ENCODE measurements at places on chromosomes 13 and 19.
A peak's percentile ranks its signal among the peaks of the same experiment; 100 is the strongest.

DNA sequence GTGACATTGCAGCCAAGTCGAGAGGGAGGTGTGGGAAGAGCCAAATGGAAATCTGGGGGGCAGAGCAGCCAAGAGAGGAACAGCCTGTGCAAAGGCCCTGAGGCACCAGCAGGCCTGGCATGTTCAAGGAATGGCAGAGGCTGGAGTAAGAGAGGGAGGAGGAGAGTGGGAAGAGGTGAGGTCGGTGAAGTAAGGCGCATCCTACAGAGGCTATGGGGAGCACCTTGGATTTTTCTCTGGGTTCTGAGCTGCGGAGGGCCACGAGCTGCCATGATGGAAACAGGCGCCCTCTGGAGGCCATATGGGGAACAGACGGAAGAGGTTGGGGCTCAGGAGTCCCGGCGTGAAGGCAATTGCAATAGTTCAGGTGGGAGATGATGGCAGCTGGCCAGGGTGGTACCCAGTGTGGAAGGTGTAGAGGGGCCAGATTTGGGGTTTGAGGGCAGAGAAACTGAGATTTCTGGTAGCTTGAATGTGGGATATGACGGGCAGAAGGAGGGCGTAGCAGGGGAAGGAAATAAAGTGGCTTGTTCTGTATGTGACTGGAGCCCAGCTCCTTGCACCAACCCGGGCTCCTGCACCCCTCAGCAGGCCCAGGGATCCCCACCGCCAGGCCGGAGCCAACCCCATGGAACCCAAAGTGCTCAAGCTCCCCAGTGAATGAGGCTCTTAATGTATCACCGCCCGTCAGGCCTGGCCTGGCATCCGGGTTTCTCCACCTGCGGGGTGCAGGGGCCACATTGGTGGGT is 20.5 kb upstream of the STRN4 start:
- peak; percentile 58 for DNase-seq

- no peak for DNase-seq
These were observed 113.2 kb downstream of the ESD start for GRCh38 chr13:46683676-46684260.

DNA sequence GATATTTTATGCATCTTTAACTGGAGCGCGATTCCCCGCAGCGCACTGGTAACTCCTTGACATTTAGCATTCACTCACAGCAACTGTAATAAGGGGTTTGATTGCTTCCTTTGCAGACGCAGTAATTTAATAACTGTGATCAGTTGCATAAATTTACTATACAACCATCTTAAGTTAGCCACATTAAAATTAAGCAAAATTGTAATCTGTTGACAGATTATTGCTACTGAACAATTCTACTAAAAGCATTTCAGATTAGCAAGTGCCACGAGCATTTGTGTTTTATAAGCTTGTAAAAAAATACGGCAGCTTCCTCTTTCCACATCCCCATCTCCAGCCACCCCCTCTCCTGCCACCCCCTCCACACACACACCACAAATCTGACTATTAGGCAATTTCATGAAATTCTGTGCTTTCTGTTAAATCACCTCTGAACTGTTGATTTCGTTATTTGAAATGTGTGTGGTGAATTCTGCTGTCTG is 44.4 kb downstream of the TSHZ3 start:
- no peak for DNase-seq

- DNase-seq, result no peak
These were observed 189.1 kb upstream of the UBL3 start for GRCh38 chr13:30039511-30039911.

GRCh38 chr13:112392719-112393118 is 16.6 kb downstream of the SPACA7 start:
- no peak for DNase-seq
